ENCODE measurements at places on chromosomes 12 and 14. TPM values are rescaled to one million over a fixed set of nuclear protein-coding genes. Genes with fewer than 3 reads are reported as not detected.

DNA sequence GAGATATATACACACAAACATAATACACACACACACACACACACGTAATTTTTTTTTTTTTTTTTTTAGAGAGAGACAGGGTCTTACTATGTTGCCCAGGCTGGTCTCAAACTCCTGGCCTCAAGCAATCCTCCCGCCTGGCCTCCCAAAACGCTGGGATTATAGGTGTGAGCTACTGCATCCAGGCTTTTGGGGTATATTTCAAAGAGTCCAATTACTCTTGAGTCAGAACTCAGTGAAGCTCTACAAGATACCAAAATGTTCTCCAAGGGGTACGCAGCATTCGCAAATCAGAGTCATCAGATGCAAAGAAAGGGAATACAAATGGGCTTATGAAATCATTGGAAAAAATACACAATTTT is 54.0 kb downstream of the PHLDA1 start:
- DNase-seq, result no peak

DNA sequence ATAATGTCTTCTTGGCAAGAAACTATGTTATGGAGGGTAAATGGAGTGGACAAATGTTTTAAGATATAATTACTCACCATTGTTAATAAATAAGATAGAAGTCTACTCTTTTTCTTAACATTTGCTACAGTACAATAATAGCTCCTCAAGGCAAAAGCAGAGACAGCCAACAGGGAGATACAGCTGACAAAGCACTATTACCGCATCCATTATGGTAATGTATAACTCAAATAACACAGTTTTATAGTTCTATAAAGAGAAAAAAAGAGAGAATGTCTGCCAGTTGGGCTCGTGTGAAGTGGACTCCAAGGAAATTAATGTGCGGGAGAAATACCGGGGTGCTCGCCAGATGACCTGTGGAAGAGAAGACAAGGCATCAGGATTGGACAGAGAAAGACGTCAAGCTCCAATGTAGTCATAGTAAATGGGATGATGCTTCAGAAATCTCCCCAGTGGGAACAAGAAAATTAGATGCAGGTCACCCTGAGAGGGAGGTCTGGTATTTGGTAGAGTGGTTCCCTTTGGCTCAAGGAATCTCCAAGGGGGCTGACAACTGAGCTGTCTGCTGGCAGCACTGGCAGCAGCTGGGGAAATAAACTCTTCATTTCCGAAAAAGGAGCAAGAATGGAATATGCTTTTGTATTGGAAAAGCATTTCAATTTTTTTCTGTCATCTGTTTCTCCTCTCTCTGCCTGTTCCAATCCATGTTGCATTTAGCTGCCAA is 343.9 kb downstream of the LRFN5 start:
- peak; percentile 1 for DNase-seq

GRCh38 chr14:86790408-86791364 is 1202.3 kb downstream of the GALC start:
- DNase-seq, result no peak

DNA sequence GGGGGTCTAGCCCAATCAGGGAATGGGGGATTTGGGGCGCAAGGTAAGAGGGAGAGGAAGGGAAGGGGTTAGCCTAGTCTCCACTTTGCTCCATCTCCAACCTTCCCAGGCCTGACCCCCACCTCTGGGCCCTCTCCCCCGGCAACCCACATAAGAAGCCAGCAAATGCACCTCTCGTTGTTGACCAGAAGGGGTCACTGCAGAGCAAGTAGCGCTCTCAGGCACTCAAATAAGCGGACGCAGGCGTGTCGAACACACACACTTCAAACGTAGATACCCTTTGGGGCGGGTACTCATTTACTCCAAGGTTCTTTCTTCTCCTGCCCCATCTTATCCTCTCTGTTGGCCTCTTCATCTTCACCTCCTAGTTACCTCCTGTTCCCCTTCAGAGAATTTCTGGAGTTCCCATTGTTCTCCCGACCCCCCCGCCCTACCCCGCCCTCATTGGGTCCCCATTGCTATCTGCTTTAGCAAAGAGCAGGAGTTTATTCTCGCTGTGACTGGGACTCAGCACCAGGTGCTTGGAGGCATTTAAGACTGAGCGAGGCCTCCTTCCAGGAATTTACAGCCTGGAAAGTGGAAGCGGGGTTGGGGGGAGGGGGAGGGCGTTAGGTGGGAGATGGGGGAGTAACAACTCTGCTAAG is 1.5 kb upstream of the SRRM4 start:
- peak; percentile 33 for DNase-seq

- DNase-seq, result no peak
Observed at GRCh38 chr14:73662487-73662943, 17.7 kb downstream of the DNAL1 start.

- no peak for DNase-seq
Observed at GRCh38 chr12:108194585-108194984, 65.5 kb downstream of the WSCD2 start.

The OSGEP gene
- polyA plus RNA-seq, result 63.2 TPM

GRCh38 chr14:55530464-55530863 is 49.5 kb upstream of the KTN1 start:
- no peak for DNase-seq

- DNase-seq, result peak; percentile 4
Observed at GRCh38 chr12:4197922-4198763, 75.4 kb upstream of the CCND2 start.

DNA sequence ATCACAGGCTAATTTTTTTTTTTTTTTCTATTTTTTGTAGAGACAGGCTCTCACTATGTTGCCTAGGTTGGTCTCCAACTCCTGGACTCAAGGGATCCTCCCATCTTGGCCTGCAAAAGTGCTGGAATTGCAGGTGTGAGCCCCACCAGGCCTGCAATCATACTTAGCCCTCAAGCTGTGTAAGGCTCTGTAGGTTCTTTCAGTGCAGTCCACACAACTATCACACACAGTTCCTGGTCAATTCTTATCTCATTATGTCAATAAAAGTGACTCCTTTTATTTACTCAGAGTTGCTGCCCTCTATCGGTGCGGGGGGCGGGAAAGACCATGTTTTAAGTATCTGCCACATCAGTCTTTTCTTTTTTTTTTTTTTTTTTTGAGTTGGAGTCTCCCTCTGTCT is 29.0 kb downstream of the SLC2A3 start:
- peak; percentile 83 for DNase-seq

DNA sequence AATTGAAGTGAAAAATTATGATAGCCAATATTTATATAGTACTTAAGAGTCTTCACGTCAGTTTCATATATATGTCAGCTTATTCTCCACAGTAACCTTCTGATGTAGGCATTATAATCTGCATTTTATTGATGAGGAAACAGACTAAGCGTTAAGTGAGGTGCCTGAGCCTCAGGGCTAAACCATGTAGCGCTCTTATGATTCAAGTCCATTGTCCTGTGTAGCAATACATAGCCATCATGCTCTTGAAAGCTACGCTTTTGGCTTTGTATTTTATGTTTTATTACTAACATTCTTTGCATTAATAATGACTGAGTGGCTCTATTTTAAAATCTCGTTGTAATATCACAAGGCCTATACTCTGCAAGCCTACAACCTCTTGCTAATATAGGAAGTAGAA is 79.0 kb downstream of the ANO6 start:
- DNase-seq, result no peak

The IL31 gene
- polyA plus RNA-seq, result not detected

The CRIP1 gene
- 136 TPM for polyA plus RNA-seq

GRCh38 chr14:105887692-105888091 is 361.3 kb downstream of the TMEM121 start:
- no peak for DNase-seq

The RGS6 gene
- polyA plus RNA-seq, result 2.7 TPM

The TESPA1 gene
- polyA plus RNA-seq, result 1.6 TPM

DNA sequence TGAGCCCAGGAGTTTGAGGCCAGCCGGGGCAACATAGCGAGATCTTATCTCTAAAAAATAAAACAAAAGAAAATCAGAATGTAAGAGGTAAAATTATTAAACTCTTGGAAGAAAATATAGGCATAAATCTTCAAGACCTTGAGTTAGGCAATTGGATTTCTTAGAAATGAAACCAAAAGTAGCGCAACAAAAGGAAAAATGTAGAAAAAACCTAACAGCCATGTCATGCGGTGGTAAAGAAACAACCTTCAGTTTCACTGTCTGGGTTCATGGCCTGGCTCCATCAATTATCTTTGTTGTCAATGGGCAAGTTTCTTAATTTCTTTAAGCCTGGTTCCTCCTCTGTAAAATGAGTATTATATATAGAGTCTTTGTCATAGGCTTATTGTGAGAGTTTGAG is 5.6 kb upstream of the GCH1 start:
- no peak for DNase-seq

GRCh38 chr12:120216742-120217605 is 16.1 kb upstream of the RPLP0 start:
- DNase-seq, result no peak

- DNase-seq, result no peak
Observed at GRCh38 chr14:34324363-34324795, 137.7 kb downstream of the SPTSSA start.

GRCh38 chr14:38187528-38187927 is 20.2 kb upstream of the SSTR1 start:
- DNase-seq, result no peak

GRCh38 chr14:80211153-80212022 is at the start of gene DIO2:
TSS of gene DIO2 (minus strand) at chr14:80211504. CDS start at chr14:80211472, 32 bp downstream.
- DNase-seq, result no peak

DNA sequence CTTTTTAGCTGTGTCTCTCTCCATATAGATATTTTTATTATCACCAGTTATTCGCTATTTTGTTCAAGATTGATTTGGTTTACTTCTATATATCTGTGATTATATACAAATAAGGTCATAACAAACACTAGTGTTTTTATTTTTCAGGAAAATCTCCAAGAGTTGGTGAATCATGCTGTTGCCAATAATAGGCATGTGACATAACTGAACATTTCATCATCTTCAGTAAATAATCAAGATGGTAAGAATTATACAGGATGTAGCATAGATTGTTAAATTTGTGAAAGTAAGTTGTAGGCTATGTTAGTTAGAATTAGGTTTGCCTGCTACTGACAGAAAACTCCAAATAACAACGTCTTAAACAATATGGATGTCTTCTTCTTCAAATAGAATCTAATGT is 240.9 kb upstream of the PDE3A start:
- no peak for DNase-seq

DNA sequence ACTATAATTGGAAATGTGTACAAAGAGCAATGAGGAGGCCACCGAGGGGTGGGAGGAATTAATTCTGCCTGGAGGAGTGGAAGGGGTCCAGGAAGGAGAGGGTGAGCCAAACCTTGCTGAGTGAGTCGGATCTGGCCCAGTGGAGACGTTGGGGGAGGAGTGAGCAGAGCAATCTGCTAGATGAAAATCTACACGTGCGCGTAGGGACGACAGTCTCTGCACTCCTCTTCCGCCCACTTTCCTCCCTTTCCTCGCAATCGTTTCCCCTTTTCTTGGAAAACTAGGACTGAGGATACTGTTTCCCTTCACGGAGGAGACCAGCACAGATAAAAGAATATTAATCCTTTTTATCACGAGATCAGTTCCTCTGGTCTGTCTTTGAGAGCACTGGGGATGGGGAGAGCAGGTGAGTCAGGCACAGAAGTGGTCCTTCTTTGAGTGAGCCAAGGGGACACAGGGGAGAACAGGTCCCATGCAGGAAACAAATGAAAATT is 2.9 kb upstream of the NAB2 start:
- DNase-seq, result peak; percentile 58

DNA sequence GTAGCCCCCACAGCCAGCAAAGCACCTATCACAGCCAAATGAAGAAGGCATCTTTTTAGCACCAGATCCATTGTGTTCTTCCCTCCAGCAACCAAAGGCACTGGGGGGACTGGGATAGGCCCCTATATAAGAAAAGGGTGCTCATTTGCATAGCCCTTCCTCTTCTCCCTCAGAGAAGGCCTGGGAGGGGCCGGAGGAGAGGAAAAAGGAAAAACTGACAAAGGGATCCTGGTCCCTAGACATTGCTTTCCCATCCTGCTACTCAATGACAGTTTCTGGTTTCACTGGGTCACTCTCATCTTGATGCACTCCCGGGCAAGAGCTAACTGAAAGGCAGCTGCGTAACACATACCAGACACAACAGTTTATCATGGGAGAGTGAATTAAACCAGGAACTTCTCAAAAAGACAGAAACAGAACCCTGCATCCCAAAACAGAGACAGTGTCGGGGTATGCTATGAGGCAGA is at the start of gene PMEL:
Gene PMEL, minus strand, starts transcription at position 102 of the 467 bp plus-strand sequence. Its CDS starts 31 bp downstream, at position 71.
- no peak for DNase-seq

DNA sequence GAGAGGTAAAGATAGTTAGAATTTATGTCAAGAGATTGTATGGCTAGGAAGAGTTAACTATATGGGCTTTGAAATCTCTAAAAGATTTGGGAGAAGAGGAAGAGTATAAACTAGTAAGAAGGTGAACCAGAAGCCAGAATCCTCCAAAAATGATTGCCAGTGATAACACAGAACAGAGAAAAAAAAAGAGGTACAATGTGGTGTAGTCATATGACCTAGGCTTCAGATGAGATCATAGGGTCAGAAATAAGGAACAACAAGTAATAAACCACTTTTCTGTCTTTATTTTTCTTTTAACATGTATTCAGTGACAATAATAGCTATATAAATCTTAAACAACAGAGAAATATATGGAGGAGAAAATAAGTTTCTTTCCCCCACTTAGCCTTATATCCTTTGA is 2.0 kb upstream of the NECAP1 start:
- no peak for DNase-seq

- DNase-seq, result no peak
Observed at GRCh38 chr12:124648710-124649384, 81.4 kb upstream of the NCOR2 start.

The TPPP2 gene
- polyA plus RNA-seq, result 0.16 TPM

The GLIPR1L2 gene
- 1.3 TPM for polyA plus RNA-seq

GRCh38 chr12:28186500-28186899 is 3.8 kb upstream of the CCDC91 start:
- DNase-seq, result peak; percentile 51

DNA sequence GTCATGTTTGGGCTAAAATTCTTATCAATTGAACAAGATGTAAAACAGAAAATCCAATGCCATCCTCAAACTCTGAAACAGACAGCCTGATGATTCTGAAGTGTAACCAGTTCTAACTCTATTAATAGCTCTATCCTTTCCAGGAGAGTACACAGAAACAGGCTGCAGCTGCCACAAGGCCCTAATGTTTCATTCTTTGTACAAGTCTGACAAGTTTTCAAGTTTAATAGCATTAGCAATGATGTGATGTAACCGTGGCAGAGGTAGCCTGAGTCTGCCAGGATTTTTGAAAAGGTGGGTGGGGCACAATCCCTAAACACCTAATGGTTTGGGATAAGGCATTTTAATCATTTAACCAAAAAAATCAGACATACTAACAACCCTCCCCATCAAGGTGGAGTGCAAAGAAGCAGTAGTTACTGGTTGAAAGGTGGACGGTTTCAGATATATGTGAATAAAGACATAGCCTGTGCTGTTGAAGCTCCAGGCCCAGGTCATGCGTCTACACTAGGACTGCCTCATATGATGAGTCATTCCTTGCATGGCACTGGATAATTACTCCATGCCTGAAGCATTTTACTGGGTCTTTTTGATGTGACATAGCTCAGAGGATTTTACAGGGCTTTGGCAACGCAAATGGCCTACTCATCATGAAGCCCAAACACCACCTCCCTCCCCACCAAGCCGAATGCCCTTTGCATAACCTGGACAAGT is 145.1 kb upstream of the GRIP1 start:
- DNase-seq, result no peak
